ENCODE measurements at places on chromosomes 3 and 15.
A peak's percentile ranks its signal among the peaks of the same experiment; 100 is the strongest.

DNA sequence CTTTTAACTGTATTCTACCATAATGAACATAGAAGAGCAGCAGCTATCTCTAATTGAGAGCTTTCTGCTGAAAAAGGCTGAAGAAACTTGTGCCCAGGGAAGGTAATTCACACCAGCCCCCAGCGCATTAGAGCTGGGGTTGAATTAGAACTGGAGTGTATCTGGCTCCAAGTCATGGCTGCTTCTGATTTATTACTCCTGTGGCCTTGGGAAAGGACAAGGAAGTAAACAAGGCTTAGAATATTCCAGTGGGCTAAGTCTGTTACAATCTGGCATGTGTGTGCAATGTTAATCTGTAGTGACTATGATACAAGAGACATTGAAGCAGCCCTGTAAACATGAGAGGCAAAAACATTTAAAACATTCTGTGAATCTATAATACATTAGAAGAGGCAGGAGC lies 18.1 kb downstream of the CPA3 start:
- DNase-seq, result no peak

DNA sequence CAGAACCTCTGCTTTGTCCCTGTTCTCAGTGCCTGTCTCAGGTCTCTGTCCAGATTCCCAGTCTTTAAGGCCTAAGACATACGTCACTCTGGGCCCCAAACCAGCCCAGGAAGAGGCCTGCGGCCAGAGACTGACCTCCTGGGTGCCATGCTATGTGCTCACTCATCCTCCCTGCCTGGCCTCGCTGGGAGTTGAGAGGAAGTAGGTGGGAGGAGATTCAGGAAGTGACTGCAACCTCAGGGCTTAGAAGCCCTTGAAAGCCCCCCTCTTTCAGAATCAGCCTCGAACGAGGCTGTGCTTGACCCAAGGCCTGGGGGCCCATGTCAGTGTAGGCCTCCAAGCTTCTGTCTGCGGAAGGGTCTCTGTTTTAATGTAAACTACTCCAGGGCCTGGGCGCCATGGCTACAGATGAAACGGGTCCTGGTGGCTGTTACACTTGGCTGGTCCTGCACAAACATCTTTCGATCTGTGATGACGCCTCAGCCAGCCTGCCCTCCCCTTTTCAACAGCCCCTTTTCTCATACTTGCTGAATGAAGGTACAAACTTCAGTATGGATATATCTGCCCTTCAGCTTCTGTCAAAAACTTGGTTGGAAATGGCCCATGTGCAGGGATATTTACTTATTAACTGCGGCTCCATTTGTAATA lies 11.7 kb downstream of the RASGRF1 start:
- no peak for DNase-seq

DNA sequence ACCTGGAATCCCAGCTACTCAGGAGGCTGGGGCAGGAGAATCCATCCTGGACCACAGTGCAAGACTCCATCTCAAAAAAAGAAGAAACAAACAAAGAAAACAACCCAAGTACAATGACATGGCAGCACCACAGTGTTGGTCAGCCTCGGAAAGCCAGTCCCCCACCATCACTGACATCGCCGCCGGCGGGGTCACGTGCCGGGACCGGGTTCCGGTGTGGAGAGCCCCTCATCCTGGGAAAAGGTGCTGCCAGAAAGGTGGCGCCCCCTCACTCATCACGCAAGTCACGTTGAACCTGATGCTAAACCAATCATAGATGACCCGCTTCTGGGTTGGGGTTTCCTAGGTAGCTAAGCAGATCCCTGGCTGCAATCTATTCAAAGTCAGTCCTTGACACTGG lies 17.8 kb downstream of the QRICH1 start:
- DNase-seq, result no peak

DNA sequence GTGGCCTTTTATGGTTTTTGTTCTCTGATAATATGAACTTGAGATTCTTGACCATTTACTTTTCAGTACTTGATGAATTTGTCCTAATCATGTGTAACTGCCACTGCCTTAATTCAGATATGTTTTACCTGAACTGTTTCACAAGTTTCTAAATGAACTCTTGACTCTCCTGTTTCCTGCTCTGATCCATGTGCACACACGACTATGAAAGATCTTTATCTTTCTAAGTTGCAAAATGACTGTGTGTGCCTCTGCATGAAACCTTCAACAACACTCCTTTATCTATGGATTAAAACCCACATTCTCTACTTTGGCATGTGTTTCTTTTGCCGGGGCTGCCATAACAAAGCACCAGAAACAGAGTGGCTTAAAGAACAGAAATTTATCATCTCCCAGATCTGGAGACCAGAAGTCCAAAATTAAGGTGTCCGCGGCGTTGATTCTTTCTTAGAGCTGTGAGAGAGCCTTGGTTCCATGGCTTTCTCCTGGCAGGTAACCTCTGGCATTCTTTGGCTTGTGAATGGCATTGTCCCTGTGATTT lies 275.0 kb downstream of the ADAMTSL3 start:
- no peak for DNase-seq

GRCh38 chr3:193346259-193346658 lies 32.3 kb downstream of the ATP13A5 start:
- DNase-seq, result no peak

DNA sequence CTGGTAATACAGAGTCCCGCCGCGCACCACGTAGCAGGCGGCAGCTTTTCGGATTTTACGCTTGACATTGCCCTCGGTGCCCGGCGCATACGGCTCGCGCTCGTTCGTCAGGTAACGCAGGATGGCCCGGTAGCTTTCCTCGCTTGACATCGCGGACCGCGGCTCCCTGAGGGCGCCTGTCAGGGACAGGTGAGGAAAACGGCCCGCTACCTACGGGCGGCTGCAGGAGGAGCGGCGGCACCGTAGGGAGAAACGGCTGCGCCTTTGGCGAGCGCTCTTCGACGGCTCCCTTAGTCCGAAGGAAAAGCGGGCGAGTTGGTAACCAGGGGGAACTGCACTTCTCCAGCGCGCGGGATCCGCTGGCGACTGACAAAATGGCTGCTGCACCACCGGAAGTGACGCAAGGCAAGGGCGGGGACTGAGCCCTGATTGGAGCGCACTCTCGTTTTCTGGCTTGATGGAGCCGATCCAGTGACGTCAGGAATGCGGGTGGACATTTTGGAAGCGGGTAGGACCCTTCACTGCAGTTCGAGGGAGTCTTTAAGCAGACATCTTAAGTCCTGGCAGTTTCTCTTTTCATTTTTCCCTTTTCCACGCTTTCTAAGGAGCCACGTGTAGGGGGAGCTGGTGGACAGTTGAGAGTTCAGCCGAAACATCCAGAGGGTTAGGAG lies at the start of gene ZBTB11:
ZBTB11 (minus strand) TSS at position 368 of the 671 bp plus-strand sequence; CDS start at position 150, 218 bp downstream.
- peak; percentile 98 for DNase-seq

GRCh38 chr15:89101302-89102193 lies 13.3 kb downstream of the ABHD2 start:
- peak; percentile 79 for DNase-seq

- DNase-seq, result no peak
Measured at GRCh38 chr3:20013396-20013795, 1.3 kb upstream of the PP2D1 start.

DNA sequence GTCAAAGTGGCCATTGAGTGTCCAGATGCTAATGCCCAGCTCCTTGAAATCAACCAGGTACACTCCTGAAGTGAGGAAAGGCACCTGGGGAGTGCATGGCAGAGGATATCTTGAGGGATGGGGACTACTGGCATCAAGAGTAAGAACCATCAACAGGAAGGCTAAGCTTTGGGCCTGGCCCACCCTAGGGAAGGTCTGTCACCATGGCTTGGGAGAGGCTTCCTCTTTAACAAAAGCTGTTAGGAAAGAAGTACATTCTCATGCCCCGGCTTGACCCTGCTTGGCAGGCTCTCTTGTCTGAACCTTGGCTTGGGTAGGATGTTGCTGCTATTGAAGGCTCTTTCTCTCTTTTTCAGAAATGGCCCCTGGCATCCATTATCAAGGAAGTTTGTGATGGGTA lies 43.7 kb upstream of the TUBGCP5 start:
- no peak for DNase-seq

- DNase-seq, result no peak
Measured at GRCh38 chr3:10017636-10018292, 8.5 kb upstream of the FANCD2 start.

GRCh38 chr3:128330214-128330842 lies 136.4 kb downstream of the DNAJB8 start:
- DNase-seq, result no peak

DNA sequence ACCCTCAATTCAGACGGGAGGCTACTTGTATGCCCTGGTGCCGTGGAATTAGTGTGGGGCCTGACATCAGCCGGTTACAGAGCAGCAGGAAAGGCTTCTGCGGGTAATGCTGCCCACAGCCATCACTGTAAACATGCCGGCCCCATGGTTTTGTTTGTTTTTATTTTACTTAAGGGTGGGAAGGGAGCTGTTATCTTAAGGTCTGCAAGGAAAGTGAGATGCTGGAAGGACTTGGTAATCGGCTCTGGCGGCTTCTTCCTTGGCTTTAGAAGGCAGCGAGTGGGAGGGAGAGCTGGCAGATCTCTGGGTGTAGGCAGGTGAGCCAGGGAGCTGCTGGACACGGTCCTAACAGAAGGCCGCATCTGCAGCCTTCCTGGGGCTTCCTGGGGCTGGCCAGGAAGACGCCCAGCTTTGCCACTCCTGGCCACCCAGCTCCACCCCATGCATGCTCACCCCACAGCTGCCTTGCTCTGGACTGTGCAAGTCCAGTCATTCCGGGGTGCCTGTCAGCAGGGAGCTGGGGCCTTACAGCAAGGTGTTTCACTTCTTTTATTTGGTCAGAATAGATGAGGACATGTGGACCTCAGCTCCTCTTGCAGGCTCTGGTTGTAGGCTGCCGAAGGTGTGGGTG lies 54.1 kb upstream of the FURIN start:
- no peak for DNase-seq
